ENCODE measurements at places on chromosomes 5 and 9.

DNA sequence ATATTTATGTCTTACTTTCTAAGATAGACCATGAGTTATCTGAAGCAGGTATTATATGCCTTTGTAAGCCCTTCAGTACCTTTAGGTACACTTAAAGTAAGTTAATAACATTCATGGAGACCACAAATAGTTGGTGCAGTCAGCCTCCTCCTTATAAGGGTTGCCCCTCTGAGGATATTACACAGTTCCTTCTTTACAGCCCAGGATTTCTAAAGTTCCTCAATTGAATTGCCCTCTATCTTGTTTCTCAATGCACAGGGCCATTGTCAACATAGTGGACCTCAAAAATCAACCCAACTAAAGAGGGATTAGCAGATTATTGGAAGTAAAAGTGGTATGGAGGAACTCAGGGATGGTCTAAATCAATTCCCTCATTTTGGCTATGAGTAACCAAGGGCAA, 50.3 kb downstream of the HMHB1 start:
- no peak for DNase-seq

- no peak for DNase-seq
Measured at GRCh38 chr9:114417511-114417910, 29.7 kb upstream of the AKNA start.

DNA sequence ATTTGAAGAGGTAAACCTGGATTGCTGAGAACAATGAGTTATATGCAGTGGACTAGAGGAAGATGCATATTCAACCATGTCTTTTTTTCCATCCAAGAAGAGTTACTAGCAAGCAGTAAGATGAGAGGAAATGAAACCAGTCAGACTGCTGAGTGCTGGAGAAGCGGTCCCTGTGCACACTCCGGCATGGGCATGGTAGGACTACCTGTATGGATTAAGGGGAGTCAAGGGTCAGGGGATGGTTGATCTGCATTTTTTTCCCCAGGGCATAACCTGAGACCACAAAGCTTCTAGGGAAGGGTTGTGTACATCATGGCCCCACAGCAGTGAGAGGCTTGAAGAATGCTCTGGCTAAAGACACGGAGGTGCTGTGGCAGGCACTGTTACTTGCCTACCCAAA, 76.6 kb upstream of the ZNF169 start:
- no peak for DNase-seq

DNA sequence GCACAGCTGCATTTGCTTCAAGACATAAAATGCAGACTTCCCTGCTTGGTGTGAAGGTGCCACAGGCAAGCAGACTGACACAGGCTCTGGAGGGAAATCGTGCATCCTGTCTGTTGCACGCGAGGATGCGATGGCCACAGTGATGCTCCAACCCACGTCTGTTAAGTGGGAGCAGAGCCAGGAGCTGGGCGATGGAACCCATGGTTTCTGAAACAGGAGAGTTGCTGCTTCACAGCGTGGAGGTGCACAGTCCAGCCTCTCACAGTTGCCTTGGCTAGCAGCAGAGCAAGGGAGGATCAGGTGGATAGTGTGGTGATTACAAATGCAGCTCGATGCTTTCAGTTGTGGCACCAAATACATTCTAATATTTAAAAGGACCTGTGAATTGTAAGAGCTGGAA, 108.8 kb downstream of the TENT4A start:
- no peak for DNase-seq

- DNase-seq = no peak
Measured at GRCh38 chr5:77560677-77561263, 68.7 kb upstream of the WDR41 start.

GRCh38 chr5:142325725-142326479, 1.1 kb upstream of the SPRY4 start:
- DNase-seq = no peak

DNA sequence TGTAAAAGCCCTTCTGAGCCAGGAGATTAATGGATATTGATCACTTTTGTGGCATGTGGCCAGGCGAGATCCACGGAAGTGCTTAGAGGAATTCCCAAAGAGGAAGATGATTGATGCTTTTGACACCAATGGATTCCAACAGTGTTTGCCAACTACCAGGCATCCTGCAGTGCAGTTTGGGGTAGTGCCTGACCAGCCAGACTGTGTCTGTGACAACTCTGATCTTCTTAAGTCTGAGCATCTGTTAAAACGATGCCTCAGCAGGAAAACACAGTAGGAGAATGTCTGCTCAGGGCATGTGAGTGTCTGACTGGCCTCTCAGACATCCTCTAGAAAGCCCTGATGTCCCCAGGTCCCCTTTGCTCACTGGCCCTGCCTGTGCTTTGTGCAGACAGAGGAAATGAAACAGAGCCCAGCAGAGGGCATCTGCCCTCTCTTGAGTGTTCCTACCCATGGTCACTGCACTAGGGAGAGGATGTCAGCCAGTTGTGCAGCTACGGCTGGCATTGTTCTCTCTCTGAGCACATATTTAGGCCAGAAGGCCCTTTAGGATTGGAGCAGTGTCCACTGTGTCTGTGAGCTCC, 57.0 kb downstream of the TRPC7 start:
- DNase-seq = no peak

DNA sequence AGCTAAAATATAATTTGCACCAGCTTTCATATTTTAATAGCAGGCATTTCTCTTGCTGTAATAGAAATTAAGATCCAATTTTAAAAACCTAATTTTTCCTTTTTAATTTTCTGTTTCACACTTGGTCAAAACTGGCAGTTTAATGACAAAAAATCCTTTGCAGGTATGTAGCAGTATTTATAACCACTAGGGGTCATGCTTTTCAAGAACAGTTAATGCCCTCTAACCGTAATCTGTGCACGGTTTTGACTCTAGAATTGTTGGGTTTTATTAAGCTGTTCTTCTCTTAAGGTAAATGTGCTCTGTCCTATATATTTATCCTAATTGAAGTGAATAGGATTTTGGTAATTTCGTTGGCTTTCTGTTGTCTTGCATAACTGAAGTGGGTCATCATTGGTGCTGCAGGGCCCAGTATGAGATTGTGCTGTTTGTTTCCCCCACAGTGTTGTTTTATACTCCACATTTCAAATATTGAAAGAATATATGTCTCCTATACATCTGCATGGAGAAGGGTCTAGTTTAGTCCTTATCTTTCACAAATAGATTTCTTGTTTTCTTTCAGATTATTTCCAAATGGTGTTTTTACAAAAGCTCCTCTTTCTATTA, 107.4 kb downstream of the SCAMP1 start:
- no peak for DNase-seq

- DNase-seq = no peak
Measured at GRCh38 chr5:91383956-91384300, 811 bp upstream of the ARRDC3 start.

- DNase-seq = no peak
Measured at GRCh38 chr5:97501965-97502305, 318.9 kb upstream of the RIOK2 start.

DNA sequence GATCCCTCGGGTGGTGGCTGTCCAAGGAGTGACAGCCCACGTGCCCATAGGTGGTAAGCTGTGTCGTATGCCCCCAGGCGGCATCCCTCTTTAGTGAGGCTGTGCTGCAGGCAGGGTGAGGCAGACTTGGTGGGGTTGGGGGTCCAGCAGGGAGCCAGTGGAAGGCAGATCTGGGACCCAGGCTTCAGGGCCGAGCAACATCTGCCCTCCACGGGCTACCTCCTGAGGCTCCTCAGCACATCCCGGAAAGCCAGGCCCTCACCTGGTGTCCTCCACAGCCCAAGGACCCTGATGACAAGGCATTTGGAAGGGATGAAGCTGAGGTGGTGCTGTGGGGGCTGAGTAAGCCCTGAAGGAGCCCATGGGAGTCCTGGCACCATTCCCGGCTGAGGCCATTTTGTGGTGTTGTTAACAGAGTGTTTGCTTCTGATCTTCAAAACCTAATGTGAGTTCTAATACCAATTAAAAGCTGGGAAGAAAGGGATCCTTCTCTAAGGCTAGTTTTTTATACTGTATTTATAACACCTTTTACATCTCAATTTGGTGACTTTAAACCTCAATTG, 295.8 kb upstream of the IRX2 start:
- no peak for DNase-seq

DNA sequence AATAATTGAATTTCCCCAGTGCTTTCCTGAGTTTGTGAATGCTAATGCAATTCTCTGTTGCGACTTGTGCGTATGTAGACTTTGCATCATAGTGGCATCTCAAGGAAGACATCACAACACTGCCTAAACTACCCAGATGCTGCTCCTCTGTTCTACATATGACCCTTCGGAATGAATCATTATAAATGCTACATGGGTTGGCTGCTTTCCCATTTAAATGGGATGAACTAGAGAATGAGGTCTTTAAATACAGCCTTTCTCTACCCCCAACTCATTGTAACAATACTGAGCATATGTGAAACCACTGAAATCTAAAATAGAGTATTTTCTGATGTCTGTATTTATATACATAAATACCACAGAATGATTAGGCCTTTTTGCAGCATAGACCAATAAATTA, 136.6 kb upstream of the ICE1 start:
- DNase-seq = no peak

- DNase-seq = peak; percentile 46
Measured at GRCh38 chr5:35003018-35003957, 44.5 kb downstream of the AGXT2 start.

DNA sequence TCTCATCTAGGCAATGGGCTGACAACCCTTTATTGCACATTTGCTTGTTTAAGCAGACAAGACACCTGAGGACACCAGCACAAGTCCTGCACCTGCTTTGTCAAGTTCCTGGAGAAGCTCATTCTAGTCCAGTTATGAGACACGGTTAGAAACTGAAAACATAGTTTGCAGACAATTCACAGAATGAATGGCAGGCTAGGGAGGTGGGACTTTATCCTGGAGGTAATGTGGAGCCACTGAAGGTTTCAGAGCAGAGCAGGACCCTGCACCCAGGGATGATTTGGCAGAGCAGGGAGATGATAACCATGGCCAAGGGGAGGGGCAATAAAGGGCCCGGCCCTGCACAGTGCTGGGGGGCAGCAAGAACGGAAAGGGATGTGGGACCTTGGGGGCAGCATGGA, 50.7 kb upstream of the SLC25A51 start:
- DNase-seq = no peak

GRCh38 chr9:35518981-35519679, 29.2 kb downstream of the RUSC2 start:
- DNase-seq = no peak

- DNase-seq = no peak
Measured at GRCh38 chr9:87854580-87854955, 28.1 kb upstream of the SPATA31E1 start.

DNA sequence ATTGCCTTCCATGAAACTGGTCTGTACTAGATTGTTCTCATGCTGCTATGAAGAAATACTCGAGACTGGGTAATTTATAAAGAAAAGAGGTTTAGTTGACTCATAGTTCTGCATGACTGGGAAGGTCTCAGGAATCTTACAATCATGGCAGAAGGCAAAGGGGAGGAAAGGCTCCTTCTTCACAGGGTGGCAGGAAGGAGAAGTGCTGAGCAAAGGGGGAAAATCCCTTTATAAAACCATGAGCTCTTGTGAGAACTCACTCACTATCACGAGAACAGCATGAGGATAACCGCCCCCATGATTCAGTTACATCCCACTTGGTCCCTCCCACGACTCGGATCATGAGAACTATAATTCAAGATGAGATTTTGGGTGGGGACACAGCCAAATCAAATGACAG, 163.2 kb downstream of the RFK start:
- DNase-seq = no peak

- no peak for DNase-seq
Measured at GRCh38 chr5:133779828-133780475, 167.6 kb upstream of the FSTL4 start.
